ENCODE measurements at places on chromosomes 2 and 18.

GRCh38 chr2:38115216-38116032, 39.5 kb upstream of the CYP1B1 start:
- no peak for DNase-seq

DNA sequence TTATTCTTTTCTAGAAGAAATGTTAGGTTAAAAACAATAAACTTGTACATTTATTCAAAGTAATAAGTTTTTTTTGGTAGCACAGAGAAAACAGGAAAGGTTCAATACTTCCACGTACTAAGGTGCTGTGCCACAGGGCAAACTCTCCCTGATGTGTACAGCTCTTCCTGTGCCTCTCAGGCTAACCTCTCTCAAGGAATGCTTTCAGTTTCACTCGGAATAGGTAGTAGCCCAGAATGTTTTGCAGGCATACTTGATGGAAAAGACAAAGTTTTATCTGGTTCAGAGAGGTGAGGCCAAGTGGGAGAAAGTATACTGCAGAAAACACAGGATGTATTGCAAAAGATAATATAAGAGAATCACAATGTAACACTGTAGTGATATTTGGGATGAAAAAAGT, 171.0 kb upstream of the ZFP36L2 start:
- DNase-seq, result no peak

GRCh38 chr2:31270131-31270530, 36.2 kb downstream of the EHD3 start:
- DNase-seq, result no peak

GRCh38 chr2:136132825-136133155, 14.8 kb upstream of the CXCR4 start:
- no peak for DNase-seq

GRCh38 chr2:50546790-50547189, 485.1 kb downstream of the NRXN1 start:
- DNase-seq, result no peak

DNA sequence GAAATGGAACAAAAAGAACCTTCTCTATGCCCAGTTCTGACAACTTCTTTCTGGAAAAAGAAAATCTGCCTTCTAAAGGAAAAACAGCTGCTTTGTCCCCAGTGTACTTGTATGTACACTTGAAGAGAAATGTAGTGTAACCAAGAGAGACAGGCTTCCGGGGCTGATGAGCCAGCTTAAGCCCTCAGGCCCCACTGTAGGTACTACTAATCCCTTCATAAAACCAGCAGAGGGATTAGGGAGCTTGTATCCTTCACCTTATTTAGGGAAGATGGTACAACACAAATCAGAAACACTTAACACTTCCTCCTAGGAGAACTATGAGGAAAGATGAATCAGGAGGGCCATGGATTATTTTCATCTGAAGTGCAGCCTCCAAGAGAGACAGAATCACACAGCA, 18.8 kb upstream of the SUCLG1 start:
- DNase-seq, result no peak

- no peak for DNase-seq
These were observed 819 bp upstream of the NCOA1 start for GRCh38 chr2:24490181-24490689.

GRCh38 chr18:28718696-28719095, 541.8 kb upstream of the CDH2 start:
- DNase-seq, result no peak

DNA sequence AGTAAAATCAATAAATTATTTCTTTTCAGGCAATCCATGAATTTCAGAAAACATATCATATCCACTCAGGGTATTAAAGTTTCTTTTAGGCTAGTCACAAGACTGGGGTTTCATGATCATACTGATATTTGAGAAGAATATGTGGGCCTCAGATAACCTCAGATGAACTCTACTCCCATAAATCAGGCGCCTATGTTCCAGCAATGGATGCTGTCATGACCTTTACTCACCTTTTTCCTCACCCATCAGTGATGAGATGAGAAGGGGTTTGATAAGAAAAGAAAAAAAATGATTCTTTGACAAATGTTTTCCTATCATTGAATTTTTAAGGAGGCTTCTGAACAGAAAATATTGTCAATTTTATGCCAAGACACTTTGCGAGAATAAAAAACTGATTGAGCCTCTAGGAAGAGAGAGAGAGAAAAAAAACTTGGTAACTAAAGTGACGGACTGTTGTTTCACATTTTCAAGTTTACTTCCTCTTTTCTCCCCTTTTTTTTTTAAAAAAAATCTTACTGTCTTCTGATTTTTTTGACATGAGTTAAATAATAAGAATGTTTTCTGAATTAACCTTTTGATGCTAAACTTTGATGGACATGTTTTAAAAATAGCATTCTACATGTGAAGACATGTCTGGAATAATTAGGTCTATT, 309.1 kb upstream of the MAP2 start:
- no peak for DNase-seq

DNA sequence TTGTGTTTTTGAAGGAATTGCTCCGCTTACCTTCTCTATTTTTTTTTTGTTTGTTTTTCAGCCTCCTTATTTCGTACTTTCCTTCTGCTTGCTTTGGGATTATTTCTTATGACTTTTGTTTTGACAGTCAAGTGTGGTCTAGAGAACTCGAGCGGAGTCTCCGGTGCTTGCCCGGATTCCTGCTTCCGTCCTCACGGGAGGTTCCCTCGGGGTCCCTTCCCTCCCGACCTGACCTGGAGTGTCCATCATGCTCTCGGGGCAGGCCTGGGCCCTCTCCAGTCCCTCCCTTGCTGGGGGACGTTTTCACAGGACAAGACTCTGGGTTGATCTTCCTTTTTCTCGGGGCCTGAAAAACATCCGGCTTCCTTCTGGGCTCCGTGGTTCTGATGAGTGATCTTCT, 45.9 kb downstream of the CTDP1 start:
- no peak for DNase-seq

DNA sequence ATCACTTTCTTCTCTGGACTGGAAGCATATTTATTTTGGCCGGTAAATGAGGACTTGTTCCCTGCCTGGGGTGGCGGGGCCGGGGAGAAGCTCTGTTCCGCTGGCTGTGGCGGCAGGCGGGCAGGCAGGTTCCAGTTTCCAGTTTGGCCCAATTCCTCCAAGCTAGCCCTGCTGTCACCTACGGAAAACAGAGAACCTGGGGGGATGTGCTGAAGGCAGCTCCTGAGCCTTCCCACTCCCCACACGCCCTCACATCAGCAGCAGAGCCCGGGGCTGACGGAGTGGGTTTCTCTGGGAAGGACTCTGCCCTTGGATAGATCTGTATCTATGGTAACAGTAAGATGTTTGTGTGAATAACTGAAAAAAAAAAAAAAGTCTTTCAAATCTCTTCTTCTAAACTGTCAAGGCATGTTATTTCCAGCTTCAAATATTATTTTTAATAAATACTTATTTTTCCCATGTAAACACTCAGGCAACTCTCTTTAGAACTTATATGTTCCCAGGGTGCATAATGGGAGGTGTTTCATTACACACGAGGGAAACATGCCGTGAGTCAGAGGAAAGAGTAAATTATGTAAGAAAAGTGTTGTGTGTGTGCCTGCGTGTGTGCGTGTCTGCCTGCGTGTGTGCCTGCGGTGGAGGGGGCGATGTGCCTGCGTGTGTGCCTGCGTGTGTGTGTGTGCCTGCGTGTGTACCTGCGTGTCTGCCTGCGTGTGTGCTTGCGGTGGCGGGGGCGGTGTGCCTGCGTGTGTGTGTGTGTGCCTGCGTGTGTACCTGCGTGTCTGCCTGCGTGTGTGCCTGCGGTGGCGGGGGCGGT, 116.1 kb upstream of the ZNF516 start:
- DNase-seq, result no peak

GRCh38 chr2:132627536-132627935, 42.5 kb downstream of the LYPD1 start:
- DNase-seq, result no peak

GRCh38 chr2:99809259-99809900, 319.6 kb upstream of the REV1 start:
- DNase-seq, result no peak

GRCh38 chr2:21043744-21044532, at the start of gene APOB:
APOB (minus strand) TSS chr2:21044073; CDS start chr2:21043945, 128 bp downstream.
- no peak for DNase-seq

GRCh38 chr2:231364961-231365810, 30.3 kb upstream of the B3GNT7 start:
- DNase-seq, result peak; percentile 83

- no peak for DNase-seq
These were observed 1468.4 kb upstream of the NXPH2 start for GRCh38 chr2:140248623-140249022.

GRCh38 chr18:4453874-4454536, 1.1 kb downstream of the DLGAP1 start:
- DNase-seq, result no peak

GRCh38 chr2:148914463-148914862, 39.4 kb downstream of the KIF5C start:
- DNase-seq, result no peak

DNA sequence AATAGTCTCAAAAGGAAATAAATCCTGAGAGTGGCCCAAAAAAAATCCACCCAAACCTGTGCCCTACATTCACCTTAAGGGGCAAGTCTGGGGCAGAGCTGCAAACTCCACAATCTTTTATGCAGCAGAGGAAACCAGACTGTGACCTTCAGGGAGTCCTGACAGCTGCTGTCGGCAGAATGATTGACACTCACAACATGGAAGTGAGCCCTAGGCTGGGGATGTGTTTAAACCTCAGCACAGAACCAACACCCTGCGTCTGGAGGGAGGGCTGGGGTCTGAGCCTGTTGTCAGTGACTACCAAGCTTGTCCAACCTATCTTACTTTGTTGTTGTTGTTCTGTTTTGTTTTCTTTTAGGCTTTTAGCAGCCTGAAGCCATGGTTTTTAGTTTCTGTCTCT, 39.6 kb downstream of the CRACDL start:
- DNase-seq, result no peak

DNA sequence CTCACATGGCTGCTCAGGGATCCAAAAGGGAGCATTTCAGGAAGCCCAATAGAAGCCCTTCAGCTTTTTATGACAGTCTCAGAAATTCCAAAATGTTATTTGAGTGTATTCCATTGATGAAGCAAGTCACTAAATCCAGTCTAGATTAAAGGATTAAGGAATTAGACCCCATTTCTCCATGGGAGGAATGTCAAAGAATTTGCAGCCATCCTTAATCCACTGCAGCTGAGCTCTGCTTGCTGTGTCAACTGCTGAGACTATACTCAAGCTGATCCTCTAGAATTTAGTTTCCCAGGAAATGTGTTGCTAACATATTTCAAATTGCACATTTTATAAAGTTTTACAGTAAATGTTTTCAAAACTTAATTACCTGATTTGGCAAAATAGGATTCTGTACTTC, 28.4 kb upstream of the C2orf69 start:
- DNase-seq, result no peak

DNA sequence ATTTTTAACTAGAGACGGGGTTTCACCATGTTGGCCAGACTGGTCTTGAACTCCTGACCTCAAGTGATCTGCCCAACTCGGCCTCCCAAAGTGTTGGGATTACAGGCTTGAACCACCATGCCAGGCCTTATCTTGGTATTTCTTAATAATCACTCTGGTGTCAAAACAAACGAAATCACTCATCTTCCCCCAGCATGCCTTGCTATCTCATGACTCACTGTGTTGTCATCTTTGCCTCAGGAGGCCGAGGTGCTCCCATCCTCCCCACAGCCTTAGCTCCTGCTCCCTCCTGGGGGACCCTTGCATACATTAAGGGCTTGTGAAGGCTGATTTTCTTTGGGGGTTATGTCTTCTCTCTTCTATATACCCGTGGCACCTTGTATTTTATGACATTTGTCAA, 250.1 kb upstream of the DPP10 start:
- no peak for DNase-seq

GRCh38 chr2:40283111-40283909, 168.6 kb downstream of the SLC8A1 start:
- no peak for DNase-seq

DNA sequence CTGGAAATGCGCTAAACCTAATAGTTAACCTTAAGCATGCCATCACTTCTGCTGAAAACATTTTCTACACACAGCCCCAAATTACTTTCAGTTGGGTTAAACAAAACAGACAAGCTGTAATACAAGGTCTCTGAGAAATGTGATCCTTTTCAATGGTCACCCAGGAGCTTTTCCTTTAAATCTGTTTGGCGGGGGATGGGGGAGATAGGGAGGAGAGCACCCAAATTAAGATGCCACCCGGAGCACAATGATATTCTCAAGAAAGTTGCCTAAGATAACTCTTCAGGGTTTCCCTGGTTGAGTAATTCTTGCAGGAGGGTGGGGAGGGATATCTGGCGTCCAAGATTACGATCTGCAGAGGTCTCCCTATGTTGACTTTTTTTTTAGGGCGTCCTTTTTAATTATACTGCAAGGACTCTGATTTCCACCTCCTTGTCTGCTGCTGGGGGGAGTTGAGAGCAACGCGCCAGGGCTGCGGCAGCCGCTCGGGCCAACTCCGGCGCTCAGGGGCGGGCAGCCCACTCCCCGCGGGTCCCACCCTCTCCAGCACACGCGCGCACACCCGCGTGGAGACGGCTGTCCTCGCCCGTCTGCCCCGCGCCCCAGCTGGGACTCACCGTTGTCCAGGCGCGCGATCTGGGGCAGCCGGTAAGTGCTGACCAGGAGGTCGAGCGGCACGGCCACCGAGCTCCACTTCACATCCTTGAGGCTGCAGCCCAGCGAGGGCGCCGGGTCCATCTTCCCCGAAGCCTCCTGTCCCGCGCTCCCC, 807 bp downstream of the GAREM1 start:
- peak; percentile 38 for DNase-seq

GRCh38 chr2:39510140-39510539, 73.1 kb upstream of the MAP4K3 start:
- no peak for DNase-seq

GRCh38 chr2:42191285-42192009, 22.3 kb downstream of the EML4 start:
- no peak for DNase-seq

GRCh38 chr18:45715212-45715780, 8.7 kb upstream of the SLC14A1 start:
- DNase-seq, result peak; percentile 26

GRCh38 chr2:24814516-24814915, 21.3 kb downstream of the CENPO start:
- no peak for DNase-seq
